ENCODE measurements at places on chromosomes 3 and 15.

- no peak for DNase-seq
Observed at GRCh38 chr3:9761919-9762318, 7.8 kb downstream of the CAMK1 start.

- DNase-seq, result no peak
Observed at GRCh38 chr15:89409184-89410038, 74.8 kb upstream of the POLG start.

DNA sequence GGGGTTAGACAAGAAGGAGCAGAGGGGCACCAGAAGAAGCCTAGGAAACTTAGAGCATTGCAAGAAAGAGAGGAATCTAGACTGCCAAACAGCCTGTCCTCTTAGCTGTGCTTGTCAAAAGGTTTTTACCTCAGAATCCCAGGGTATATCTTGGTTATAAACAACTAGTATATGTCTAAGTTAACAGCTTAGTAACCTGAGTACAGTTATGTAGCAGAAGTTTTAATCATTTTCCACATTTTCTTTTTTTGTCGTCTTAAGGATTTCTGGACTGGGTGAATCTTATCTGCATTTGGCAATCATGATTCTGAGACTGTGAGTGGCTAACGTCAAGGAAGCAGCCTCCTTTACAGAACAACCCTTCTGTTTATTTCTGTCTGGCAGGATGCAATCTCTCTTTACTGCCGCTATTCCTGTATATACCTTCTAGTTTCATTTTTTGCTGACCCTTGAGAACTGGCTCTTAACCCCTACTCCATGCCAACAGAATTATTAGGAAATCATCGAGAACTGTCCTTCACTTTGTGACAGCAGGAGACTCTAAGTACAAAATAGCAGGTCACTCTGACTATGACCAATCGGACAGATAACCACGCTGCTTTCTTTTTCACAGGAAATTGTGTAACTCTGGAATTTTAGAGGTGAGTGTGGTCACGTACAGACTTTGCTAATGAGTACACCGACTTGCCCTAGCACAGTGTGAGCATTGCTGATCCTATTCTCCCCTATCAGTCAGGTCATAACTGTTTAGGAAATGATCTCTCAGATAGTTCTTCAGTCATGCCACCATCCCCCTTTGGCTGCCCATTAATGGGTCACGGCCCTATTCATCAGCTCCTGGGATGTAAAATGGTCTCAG, 3.3 kb upstream of the CP start:
- DNase-seq, result peak; percentile 63

- no peak for DNase-seq
Observed at GRCh38 chr3:12229896-12230295, 59.0 kb upstream of the PPARG start.

DNA sequence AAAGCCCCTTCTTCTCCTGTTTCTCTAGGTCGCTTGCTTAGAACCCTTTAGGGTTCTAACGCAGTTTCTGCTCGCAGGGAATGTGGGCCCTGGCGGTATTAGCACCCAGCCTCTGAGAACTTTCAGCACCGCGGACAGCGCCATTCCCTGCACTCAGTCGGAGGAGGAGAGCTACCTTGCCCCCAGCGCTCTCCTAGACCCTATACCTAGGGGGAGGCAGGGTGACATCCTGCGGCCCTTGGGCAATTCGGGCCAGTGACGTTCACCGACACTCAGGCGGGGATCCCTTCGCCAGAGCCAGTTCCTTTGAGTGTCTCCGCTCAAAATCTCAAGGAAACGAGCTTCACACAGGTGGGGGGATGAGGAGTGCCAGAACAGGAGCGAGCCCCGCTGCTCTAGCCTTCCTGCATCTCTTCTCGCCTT, 1.3 kb downstream of the SLC7A14 start:
- DNase-seq, result peak; percentile 70

- DNase-seq, result peak; percentile 60
Observed at GRCh38 chr3:72191209-72191960, 406.4 kb upstream of the PROK2 start.

GRCh38 chr3:2578560-2578959, 479.9 kb downstream of the CNTN4 start:
- DNase-seq, result no peak

GRCh38 chr3:58090351-58090750, 82.1 kb downstream of the FLNB start:
- DNase-seq, result peak; percentile 14

DNA sequence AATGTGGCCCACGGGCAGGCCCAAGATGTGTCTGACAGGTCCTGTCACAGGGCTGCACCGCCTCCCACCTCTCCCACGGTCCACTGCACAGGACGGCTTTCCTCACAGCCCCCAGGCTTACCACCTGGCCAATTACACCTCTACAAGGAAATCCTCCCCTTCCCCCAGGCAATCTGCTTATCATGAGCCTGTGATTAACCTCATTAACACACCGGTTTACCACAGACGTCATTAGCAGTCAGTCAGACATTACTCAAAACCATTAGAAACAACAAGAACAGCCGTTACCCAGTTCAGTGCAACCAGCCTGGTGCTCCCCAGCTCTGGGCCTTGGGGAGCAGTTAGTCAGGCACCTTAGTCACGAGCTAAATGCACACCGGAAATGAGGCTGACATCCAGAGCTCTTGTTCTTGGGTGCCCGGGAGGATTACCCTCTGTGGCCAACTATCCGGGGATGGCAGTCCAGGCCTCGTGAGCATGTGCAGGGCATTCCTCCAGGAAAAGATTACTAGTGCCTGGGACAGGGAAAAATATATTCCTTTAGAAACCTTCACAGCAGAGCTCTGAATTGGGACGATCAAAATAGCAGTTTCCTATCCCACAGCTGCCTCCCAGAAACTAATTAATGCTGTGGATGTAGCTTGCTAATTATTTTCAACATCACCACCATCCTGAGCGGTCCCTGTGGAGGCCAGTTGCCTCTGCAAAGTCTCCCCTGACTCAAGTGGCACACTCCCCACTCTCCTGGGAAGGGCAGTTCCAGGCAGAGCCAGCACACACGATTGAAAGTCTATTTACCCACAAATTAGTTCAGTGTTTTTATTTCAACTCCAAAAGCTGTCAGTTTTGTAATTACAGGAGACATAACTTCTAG, 117.4 kb upstream of the ZBED2 start:
- peak; percentile 30 for DNase-seq

All from fibroblast of skin of right quadriceps (primary cell).